ENCODE measurements at places on chromosomes 6 and 20. TPM values are rescaled to one million over a fixed set of nuclear protein-coding genes. Genes with fewer than 3 reads are reported as not detected.

Gene MAFB
- total RNA-seq, result not detected

Gene IL17F
- total RNA-seq, result not detected

Gene CENPQ
- 5.8 TPM for total RNA-seq

Gene DUSP22
- 8.2 TPM for total RNA-seq

Gene OPRM1
- total RNA-seq, result not detected

Measured in IMR-90 (cell line).